ENCODE measurements at places on chromosomes 1 and 21.

- no peak for DNase-seq
Measured at GRCh38 chr1:226816576-226816975, 53.8 kb upstream of the PSEN2 start.

- no peak for DNase-seq
Measured at GRCh38 chr21:45039317-45040156, 34.8 kb upstream of the ADARB1 start.

- no peak for DNase-seq
Measured at GRCh38 chr21:29233256-29233546, 65.5 kb upstream of the BACH1 start.

DNA sequence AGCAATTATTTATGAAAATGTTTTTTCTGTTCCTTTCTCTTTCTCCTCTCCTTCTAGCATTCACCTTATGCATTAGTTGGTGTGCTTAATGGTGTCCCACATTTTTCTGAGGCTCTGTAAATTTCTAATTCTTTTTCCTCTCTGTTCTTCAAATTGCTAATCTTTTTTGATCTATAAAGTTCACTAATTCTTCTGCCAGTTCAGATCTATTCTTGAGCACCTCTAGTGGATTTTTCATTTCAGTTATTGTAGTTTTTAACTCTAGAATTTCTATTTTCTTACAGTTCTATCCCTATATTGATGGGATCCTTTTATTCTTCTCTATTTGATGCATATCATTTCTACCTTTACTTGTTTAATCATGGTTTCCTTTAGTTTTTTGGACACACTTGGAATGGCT is 22.4 kb downstream of the CFAP57 start:
- no peak for DNase-seq

- no peak for DNase-seq
Measured at GRCh38 chr1:64750875-64751274, 6.0 kb downstream of the RAVER2 start.

All from stromal cell of bone marrow (primary cell).